Stimulated activated CD8-positive, alpha-beta memory T cell treated with anti-CD3 and anti-CD28 coated beads, Interleukin-15, amount 100 ng/mL, for 1 hour (primary cell): ENCODE measurements at places on chromosomes 13 and 19.

- no peak for DNase-seq
These were observed 145.6 kb upstream of the FRY start for GRCh38 chr13:31885994-31886393.

- DNase-seq: no peak
These were observed 574 bp upstream of the GPX4 start for GRCh38 chr19:1103132-1103707.

- no peak for DNase-seq
These were observed 171.0 kb downstream of the GPC6 start for GRCh38 chr13:93397619-93398018.

- DNase-seq: no peak
These were observed 85.5 kb downstream of the ELF1 start for GRCh38 chr13:40933508-40934204.

GRCh38 chr13:102845289-102845629, 573 bp upstream of the ERCC5 start:
- no peak for DNase-seq

DNA sequence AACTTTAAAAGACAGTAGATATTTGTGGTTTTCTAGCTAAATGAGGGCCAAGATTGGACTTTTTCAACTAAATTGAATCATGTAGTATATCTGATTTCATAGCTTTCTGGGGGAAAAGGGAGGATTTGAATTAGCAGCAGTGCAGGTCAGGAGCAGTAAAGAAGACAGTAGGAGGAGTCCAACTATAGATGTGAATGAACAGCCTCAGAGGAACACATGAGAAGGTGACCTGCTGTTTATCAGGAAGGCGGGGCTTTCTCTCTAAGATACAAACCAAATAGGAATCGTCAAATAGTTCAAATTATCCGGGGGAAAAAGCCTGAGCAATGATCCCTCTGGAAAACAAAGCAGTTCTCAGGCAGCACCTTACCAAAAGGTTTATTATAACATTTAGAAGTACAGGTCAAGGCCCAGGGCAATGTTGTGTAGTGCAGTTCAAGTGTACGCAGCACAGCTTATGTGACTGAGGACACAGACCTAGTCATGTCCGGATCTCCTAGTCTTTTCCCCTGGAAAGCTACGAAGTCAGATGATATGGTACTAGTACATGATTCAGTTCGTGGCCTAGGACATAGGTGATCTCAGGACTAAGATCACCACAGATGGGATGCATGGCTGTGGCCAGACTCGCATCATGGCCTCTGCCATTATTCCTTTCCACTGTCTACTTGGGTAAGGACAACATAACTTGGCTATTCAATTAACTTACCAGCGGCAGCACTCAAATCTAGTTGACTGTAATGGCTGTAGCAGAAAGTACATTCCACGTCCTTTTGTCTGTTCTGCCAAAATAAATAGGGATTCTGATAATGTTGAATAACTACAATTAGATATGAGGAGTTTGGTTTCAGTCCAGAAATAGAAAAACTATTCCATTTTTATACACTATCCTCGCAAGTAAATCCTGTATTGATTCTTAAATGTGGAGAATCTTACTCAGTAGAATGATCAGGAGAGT, 40.3 kb downstream of the MPHOSPH8 start:
- no peak for DNase-seq

DNA sequence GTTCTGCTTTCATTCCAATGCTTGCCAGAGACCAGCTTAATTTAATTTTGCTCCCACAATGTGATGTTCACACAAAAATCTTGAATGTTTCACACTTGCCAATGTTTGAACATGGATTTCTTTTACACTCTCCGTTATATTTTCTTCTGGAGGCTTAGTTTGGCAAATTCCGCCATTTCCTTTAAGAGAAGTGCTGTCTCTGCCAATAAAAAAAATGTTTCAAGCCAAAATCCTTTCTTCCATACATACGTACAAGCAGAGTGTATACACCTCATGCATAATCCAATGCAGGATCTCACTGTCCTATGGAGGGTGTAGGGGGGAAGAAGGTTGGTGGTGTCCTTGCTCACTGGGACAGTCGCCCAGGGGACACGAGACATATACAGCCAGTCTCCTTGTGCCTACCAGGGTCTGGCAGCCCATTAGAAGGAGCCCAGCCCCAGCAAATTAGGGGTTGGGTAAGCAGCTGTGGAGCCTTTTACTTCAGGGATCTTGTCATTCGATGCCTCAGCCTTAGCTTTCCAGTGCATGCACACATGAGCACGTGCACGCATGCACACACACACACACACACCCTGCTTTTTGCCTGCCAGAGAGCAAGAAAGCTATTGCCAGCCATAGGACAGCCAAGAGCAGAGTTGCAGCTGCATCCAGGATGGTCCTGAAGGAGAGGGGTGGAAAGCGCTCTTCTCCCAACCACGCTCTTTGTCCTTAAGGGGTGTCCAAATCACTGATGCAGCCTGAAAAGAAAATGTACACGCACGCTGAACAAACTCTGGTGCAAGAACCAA, 208.3 kb downstream of the FOXO1 start:
- DNase-seq: no peak

- DNase-seq: no peak
These were observed 32.2 kb upstream of the TNFAIP8L1 start for GRCh38 chr19:4606921-4607678.

GRCh38 chr19:2039959-2040646, 10.9 kb downstream of the MKNK2 start:
- DNase-seq: no peak

- no peak for DNase-seq
These were observed 4.6 kb downstream of the UBA2 start for GRCh38 chr19:34432797-34433196.

- no peak for DNase-seq
These were observed 6.6 kb downstream of the STARD13 start for GRCh38 chr13:33278913-33279312.

DNA sequence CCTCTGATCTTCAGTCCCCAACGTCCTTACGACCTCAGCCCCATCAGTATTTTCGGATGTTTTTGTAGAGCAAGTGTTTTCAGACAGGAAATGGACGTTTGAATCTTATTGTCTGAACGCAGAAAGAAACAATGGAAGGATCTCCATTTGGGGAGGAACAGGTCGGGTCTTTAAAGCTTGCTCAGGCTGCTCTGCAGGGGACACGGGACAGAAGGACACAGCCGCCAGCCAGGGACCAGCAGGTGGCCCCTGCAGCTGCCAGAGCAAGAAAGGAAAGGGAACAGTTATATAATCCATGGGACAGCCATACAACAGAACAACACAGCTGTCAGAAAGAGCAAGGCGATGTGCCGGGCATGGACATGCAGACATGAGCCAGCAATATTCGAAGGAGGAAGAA, 18.5 kb upstream of the IGLON5 start:
- DNase-seq: no peak

GRCh38 chr19:13134626-13135025, 15.5 kb downstream of the STX10 start:
- DNase-seq: no peak

- DNase-seq: no peak
These were observed 5.2 kb upstream of the TM6SF2 start for GRCh38 chr19:19278315-19278714.

DNA sequence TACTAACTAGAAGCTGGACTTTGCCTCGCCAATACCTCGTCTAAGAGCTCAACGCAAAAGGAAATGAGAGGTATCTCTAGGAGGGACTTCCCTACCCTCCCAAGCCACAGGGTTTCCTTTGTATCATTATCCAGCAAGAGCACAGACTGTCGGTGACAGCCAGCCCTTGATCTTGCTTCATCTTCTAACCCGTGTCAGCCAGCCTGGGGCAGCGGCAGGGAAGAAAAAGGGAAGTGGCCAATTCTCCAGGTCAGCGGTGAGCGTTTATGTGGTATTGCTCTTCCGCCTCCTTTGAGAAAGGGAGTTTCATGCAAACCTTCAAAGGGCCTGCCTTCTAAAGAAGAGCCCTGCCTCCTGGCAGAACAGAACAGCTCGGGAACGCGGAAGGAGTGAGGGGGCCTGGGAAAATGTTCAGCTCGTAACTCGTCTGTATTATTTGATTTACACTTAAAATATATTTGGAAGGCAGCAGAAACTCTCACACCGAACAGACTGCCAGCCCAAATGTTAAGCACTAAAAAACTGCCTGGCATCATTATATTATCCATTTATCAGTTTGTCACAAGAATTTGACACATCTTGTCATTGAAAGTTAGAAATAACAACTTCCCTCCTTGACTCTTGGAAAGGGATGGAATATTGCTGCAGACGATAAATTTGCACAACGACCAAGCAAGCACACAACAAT, 41.8 kb downstream of the EFNB2 start:
- DNase-seq: no peak

DNA sequence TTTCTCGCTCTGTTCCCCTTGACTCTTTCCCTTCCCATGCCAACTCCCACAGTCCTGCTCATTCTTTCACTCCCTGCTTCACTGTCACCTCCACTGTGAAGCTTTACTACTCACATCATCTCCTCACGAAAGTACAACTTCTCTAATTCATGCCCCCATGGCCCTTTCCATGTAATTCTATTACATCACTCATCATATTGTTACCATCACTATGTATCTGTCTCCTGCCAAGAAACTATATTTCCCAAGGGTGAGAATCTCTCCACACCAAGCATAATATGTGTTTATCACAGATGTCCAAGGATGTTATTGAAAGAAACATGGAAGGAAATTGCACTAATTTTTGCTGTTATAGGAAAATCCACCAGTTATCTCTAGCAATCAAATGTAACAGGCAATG, 37.2 kb upstream of the LRCH1 start:
- DNase-seq: no peak

- no peak for DNase-seq
These were observed 9.4 kb downstream of the POLRMT start for GRCh38 chr19:623974-624373.

DNA sequence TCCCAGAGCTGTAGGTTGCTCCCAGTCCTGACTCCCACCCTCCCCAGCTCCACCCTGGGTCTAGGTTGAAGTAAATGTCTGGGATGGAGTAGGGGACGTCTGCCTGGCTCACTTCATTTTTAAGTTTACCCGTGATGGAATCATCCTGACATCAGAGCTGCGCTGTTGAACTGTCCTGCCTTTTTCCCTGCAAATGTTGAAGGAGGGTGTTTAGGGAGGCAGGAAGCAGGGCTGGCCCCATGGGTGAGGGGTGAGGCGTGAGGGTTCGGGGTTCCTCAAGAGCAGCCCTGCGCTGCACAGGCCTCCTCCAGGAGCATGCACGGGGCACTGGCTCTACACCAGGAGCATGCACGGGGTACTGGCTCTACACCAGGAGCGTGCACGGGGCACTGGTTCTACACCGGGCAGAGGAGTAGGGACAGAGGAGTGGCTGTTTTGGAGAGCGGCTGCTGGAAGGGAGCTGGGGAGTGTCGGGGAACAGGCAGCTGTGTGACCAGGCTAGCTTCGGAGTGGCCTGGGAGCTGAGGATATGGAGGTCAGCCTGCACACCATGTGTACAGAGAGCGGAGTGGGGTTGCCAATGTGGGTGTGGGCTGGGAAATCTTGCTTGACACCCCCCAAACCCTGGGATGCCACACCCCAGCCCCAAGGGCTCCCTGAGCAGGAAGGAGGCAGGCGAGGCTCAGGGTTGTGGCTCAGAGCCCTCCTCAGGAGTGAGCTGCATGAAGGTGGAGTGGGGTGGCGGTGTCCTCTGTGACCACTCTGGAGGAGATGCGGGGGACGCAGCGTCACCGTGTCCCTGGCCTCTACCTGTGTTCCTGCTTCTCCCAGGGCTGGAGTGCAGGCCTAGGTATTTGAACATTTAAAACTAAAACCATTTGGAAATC, 63.3 kb downstream of the GPR12 start:
- no peak for DNase-seq

GRCh38 chr19:57599377-57599760, 316 bp upstream of the ZNF530 start:
- DNase-seq: no peak

- no peak for DNase-seq
These were observed 135.2 kb downstream of the EFNB2 start for GRCh38 chr13:106400289-106400688.

DNA sequence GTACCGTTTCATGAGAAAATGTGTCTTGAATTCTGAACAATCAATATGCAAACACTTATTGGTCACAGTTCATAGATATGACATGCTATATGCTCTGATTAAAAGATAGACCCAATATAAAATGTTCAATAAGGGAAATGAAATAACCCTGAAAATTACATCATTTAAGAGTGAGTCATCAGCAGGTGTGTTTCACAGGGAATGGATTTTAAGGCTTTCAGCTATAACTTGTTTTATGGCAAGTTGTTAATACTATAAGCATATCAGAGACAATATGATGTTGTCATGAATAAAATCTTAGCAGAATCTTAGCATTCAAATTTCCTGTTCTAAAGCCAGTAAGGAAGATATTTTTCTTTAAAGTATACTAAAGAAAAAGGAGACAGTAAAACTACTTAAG, 483.4 kb upstream of the PCDH9 start:
- no peak for DNase-seq

DNA sequence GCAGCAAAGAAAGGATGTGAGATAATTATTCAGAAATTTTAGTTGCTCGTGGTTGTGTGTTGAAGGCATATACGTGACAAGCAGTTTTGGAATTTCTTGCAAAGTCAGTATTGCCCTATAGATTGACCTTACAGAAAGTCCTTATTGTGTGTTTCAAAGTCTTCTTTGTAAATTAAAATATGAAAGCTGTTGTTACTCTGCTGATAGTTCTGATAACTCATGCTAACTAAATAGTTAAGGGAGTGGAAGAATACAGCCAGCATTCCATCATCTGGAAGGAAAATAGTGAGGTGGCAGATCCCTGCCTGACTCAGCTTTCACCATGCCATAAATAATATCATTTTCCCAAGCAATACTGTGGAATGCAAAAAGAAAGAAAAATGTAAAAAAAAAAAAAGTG, 27.2 kb downstream of the WASF3 start:
- no peak for DNase-seq

- no peak for DNase-seq
These were observed 28.4 kb upstream of the ENOX1 start for GRCh38 chr13:43815204-43815603.

DNA sequence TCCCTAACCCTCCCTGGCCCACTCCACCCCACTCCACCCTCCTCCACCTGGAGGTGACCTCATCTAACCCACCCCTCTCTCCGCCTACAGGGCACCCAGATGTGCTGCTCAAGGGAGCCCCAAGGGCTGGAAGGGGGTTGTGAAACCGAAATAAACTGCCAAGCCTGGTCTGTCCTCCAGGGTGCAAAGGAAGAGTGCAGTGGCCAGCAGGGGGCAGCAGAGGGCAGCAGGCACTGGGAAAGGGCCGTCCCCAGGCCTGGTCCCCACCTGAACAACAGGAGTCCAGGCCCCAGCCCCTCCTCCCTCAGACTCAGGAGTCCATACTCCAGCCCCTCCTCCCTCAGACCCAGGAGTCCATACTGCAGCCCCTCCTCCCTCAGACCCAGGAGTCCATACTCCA, 8.4 kb upstream of the BCAM start:
- DNase-seq: peak; percentile 71
